ENCODE measurements at places on chromosomes 6 and 20. TPM values are rescaled to one million over a fixed set of nuclear protein-coding genes. Genes with fewer than 3 reads are reported as not detected.

Gene COL9A3
- total RNA-seq = 37.6 TPM

Gene GSTA3
- total RNA-seq = not detected

Gene RCAN2
- total RNA-seq = not detected

Gene LHFPL5
- total RNA-seq = not detected

Gene B3GAT2
- not detected for total RNA-seq

Gene FANCE
- 8.5 TPM for total RNA-seq

Gene GSTA1
- total RNA-seq = not detected

Gene C4B
- total RNA-seq = 5.3 TPM

Gene PSORS1C2
- not detected for total RNA-seq

Gene SLA2
- 0.67 TPM for total RNA-seq

Gene TPX2
- total RNA-seq = 2.2 TPM

Gene TRIM10
- total RNA-seq = not detected

Gene C20orf202
- not detected for total RNA-seq

Gene BCAS4
- 46.7 TPM for total RNA-seq

Gene HUS1B
- total RNA-seq = 1.3 TPM

Gene GPLD1
- total RNA-seq = 7.3 TPM

Gene CCDC170
- total RNA-seq = not detected

Gene ISM1
- total RNA-seq = not detected

Gene MYBL2
- 99.5 TPM for total RNA-seq

Gene GJA1
- not detected for total RNA-seq

Gene PREX1
- 65.0 TPM for total RNA-seq

Gene MTO1
- 58.5 TPM for total RNA-seq

Gene MAPK13
- total RNA-seq = 22.7 TPM

Gene FOXP4
- total RNA-seq = 40.7 TPM

Gene GSTA2
- not detected for total RNA-seq

Gene KIF25
- total RNA-seq = not detected

All from activated B cell treated with CpG ODN at 0.5 μM for 24 hours (primary cell).